ENCODE measurements at places on chromosomes 1 and 21.

DNA sequence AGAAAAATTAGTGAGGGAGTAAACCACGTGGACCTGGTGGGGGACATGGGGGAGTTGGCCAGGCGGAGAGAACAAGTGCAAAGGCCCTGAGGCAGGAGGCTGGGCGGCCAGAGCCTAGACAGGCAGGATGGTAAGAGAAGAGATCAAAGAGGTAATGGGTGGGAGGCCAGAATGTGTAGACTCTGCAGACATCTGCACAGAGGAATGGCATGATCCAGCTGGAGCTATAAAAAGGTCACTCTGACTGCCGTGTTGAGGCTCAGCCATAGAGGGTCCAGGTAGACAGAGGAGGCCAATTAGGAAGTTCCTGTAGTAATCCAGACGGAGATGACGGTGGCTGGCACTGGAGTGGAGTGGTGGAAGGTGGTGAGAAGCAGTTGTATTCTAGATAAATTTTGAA lies 3.6 kb downstream of the H6PD start:
- DNase-seq = no peak

GRCh38 chr1:6852136-6852890 lies 67.1 kb downstream of the CAMTA1 start:
- DNase-seq = no peak

DNA sequence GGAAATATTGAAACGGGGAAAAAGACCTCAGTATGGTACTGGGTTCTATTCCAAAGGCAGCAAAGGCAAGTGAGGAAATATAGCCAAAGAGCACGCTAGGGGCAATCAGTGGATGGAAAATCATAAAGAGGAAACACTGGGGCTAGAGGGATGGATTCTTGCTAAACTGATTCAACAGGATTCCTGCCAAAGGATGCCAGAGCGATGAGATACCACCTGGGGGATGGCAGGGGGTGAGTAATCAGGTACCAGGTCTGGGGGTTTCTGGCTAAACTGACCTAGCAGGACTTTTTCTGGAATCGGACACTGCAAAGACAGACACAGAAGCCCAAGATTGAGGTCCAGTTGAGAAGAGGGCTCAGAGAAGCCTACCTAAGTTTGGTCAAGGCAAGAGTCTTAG lies 6.7 kb downstream of the CHI3L2 start:
- no peak for DNase-seq

DNA sequence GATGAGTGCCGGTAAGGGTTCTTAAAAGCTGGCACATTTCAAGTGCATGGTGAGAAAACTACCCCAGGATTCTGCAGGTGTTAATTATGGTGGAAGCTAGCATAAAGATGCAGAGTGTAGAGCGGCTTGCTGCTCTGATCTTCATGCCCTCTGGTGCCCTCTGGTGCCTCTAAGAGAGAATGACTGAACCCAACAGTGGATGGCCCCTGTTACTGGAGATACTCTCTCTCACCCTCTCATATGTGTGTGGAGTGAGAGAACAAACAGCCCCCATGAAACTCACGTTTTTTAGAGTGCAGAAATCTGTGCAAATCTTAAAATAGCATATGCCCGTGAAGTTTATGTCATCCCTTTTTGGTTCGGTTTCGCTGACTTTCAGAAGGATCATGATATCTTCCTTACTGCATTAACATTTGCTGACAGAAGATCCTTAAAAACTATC lies 90.0 kb downstream of the GRIK1 start:
- DNase-seq = peak; percentile 11

DNA sequence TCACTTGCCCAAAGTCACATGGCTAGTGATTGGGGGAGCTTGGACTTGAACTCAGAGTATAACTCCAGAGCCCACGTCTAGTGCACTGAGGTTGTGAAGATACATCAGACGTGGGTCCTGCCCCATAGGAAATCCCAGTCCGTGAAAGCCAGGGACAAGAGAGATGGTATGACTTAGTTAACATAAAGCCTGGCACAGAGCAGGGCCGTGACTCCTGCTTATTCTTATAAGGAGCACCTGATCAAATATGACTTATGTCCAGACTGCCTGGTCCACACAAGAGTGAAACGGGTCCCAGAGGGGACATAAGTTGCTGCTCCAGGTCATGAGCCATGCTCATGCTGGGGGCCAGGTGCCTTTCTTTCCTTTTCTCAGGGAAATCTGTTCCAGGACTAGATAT lies 166.3 kb upstream of the USP24 start:
- no peak for DNase-seq

DNA sequence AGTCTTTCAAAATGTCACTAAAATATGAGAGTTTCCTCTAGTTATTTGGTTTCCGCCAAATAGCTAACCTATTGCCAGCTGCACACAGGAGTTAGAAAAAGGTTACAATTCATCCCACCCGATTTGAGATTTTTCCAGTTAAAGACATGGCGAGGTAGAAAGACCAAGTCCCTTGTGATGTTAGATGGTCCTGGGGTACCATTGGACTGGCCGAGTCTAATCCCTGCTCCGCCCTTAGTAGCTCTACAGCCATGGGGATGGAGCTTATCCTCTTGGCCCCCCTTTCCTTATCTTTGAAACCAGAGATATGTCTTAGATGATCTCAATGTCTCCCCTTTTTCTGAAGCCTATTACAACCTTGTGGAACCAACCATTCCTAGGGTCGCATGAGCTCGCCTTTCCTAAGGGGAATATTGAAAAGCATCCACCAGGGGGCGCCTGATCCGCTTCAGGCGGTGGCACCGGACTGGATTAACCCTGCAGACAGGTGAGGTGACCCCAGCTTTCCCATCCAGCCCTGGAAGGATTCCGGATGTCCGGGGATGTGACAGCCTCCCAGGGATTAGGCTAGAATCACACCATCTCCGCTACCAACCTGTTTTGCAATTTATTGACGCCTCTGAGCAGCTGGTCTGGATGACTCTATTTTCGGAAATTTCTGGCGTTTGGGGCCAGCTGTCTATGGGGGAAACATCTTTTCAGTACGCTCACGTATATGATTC lies 68.3 kb upstream of the SIM2 start:
- peak; percentile 67 for DNase-seq

GRCh38 chr1:160724465-160725242 lies 13.0 kb upstream of the CD48 start:
- DNase-seq = no peak

DNA sequence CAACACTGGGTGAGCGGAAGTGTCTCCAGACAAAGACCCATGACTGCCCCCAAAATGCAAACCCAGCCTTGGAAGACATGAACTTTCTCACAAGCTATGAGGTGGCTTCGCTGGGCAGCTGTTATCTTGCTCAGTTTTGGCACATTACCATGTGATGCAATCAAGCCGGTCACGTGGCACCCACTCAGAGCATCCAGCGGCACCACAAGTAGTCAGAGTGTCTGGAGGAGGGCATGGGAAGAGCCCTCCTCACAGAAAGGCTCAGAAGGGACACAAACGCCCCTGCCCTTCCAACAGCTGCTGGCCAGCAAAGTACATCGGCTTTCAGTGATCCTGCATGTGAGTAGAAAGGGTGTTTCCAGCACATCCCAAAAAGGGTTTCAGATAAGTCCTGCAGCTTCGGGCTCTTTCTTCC lies 145.5 kb upstream of the IRF2BP2 start:
- no peak for DNase-seq

- DNase-seq = peak; percentile 88
Observed at GRCh38 chr1:205528887-205529825, 24.7 kb downstream of the CDK18 start.

- no peak for DNase-seq
Observed at GRCh38 chr1:8343464-8344001, 25.6 kb downstream of the SLC45A1 start.

DNA sequence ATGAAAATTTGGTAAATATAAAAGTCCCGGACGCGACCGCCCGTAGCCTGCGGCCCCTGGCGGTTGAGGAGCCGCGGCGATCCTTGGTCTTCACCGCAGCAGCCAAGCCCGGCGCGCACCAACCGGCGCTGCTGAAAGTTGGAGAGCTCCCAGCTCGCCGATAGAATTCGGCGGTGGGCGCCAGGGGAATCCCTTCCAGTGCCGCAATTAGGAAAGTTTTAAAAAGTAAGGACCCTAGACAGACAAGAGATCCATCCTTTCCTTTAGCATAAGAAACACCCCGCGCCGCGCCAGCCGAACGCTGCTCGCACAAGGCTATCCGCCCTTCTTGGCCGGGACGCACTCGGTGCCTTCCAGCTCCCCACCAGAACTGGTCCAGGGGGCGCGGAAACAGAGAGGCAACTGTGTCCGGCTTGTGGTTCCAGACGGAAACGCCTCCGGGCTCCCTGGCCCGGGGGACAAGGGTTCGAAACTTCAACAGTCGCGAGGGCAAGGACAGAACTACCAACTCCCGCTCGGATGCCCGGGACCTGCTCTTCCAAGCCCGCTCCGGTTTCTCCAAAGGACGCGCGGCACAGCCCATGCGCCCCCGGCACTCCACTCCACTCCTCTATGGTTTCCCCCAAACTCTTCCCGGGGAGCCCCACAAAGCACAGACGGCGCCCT lies 1.7 kb downstream of the FAM78B start:
- DNase-seq = peak; percentile 19

DNA sequence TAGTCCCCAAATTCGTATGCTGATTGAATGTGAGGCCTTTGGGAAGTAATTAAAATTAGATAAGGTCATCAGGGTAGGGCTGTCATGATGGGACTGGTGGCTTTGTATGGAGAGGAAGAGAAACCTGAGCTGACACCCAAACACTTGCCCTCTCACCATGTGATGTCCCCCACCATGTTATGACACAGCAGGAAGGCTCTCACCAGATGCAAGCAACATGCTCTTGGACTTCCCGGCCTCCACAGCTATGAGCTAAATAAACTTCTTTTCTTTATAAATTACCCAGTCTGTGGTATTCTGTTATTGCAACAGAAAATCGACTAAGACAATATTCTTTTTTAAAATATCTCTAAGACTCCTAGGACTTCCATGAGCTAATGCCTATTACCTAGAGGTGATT lies 43.6 kb upstream of the GUCA2B start:
- no peak for DNase-seq

GRCh38 chr1:19619697-19620384 lies 24.3 kb upstream of the NBL1 start:
- no peak for DNase-seq

- DNase-seq = no peak
Observed at GRCh38 chr1:29169976-29170375, 11.7 kb downstream of the SRSF4 start.

GRCh38 chr1:215545096-215545495 lies 22.0 kb upstream of the KCTD3 start:
- DNase-seq = no peak

DNA sequence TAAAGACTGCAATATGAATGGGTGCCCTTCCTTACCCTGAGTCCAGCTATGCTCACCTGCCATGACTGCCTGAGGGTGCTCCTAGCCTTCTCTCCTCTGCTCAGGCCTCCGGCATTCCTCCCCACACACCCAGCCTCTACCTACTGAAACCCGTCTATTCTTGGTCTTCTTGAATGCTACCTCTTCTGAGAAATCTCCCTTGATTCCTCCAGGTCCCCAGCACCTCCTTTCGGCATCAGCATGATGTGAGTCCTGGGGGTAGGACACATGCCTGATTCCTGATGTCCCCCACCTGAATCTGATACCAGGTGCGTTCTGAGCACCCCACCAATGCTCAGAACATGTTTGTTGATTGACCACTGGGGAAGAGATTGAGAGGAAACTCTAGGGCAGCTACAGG lies 8.6 kb downstream of the LDLRAD1 start:
- no peak for DNase-seq

DNA sequence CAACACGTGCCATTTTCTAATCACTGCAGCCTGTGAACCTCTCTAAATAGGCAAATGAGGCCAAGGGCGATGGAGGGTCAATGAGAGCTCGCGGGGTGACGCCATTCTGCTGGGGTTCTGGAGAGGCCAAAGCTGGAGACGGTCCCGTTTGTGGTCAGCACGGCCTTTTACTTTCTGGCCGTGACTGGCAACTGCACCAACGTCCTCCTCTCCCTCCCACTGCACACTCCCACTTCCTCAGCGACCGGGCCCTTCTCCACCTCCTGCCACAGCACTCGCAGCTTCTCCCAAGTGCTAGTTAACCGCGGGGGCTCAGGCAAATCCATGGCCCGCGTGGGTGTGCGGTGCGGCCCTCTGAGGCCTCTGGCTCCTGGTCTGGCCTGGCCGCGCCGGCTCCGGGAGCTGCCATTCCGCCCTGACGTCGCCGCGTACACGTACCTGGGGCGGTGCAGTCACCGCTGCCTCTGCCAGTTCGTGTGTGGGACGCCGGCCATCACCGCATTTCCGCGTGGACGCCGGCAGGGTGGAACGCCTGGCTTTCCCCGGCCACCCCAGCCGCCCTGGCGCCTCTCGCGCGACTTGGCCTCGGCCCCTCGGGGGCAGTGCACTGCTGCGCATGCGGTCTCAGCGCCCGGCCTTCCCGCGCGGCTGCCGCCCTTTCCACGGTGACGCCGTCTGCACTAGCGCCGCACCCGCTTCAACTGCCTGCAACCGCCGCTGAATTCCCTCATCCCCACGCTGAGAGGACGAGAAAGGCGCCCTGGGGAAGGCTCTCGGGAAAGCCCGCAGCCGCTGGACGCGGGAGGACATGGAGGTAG lies 18.2 kb downstream of the OR2C3 start:
- DNase-seq = peak; percentile 13

DNA sequence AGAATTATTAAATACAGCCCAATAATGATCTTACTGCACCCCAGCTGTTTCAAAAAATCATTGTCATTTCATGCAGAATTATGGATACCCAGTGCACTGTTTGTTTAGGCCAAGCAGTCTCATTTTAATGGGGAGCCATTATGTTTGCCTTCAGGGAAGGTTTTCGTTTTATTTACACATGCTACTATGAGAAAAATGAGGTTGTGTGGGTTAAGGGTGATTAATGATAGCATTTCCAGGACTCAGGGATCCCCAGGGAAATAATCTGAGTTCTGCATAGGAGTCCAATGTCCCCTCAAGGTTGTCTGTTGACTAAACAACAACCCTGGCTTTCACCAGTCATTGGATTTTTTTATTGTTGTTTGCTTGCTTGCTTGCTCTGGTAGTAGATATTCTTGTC lies 71.0 kb upstream of the ZP4 start:
- DNase-seq = no peak

DNA sequence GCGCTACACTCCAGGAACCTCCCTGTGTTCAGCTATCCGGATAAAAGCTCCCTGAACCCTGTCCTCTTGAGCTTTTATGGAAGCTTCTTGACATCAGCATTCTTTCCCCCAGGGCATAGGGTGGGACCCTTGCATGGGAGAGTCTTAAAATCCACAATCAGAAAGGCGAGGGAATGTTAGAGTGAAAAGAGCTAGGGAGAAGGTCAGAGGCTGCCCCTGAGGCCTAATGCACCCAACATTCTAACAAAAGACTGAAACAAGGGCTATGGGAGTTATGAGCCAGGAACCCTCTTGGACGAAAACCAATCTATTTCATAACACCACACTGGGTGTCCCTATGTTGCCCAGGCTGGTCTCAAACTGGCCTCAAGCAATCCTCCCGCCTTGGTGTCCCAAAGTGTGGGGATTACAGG lies 36.7 kb downstream of the NEK2 start:
- DNase-seq = no peak

- no peak for DNase-seq
Observed at GRCh38 chr1:178093951-178094738, at the start of gene RASAL2. TSS of gene RASAL2 (plus strand) at chr1:178094104. CDS start at chr1:178094493, 389 bp downstream.
